ENCODE measurements at places on chromosomes 1 and 21.

- DNase-seq = no peak
Observed at GRCh38 chr1:53197291-53198200, 922 bp downstream of the CPT2 start.

GRCh38 chr1:161175771-161176453 is 1.4 kb downstream of the B4GALT3 start:
- no peak for DNase-seq

- no peak for DNase-seq
Observed at GRCh38 chr1:20290624-20291597, at the start of gene VWA5B1. VWA5B1 (plus strand) TSS chr1:20290875; CDS start chr1:20310602, 19,727 bp downstream.

- DNase-seq = no peak
Observed at GRCh38 chr1:66197785-66198184, 336.2 kb upstream of the SGIP1 start.

GRCh38 chr21:37849506-37850102 is 66.7 kb downstream of the KCNJ6 start:
- DNase-seq = no peak

GRCh38 chr1:156627313-156627880 is 8.2 kb downstream of the HAPLN2 start:
- DNase-seq = no peak

DNA sequence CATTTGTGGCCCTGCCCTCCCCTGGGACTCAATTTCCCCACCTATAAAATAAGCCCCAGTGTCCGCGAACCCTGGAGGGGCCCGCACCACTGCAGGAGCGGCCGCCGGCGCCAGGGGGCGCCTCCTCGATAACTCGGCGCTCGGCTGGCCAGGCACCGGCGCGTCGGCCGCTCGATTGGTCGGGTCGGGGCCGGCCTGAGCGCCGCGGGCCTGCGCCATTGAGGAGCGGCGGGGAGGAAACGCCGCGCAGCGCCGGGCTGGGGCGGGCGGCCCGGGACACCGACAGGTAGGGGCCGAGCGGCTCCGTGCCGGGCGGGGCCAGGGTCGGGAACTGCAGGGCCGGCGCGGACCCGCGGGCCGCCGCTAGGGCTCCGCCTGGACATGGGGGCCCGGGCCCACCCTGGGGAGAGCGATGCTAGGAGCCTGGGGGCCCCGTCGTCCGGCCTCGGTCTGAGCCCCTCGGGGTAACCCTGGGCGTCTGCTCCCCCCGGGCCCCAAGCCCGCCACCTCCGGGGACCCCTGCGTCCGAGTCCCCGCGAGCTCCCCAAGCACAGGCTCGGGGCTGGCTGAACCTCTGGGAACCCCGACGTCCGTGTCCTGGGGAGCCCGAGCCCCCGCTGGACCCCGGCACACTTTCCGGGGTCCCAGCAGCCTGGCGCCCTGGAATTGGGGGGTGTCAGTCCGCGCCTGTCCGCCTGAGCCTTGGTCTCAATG is at the start of gene VPS13D:
TSS of gene VPS13D (plus strand) at position 196 of the 714 bp plus-strand sequence. CDS start 4,237 bp downstream, outside the sequence.
- DNase-seq = peak; percentile 17

- DNase-seq = no peak
Observed at GRCh38 chr1:112508278-112509004, at the start of gene WNT2B. WNT2B (plus strand) TSS chr1:112508965; CDS start chr1:112509263, 298 bp downstream.

GRCh38 chr1:44135886-44136285 is 5.5 kb downstream of the KLF18 start:
- DNase-seq = no peak

DNA sequence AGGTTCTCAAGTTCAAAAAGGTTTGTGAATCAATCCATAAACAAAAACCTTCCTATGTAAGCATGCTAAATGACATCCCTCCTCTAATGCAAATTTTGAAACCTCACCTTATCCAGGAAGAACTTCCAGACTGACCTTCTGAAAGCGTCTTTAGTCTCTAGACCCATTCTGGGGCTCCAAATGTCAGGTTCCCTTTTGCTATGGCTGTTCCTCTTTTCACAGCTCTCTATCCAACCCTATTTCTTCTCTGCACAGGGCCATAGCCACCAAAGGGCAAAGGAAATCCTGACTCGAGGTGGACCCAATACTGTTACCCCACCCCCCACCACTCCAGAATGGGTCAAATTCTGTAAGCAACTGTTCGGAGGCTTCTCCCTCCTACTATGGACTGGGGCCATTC is 3.4 kb downstream of the ATP1A4 start:
- no peak for DNase-seq

- DNase-seq = no peak
Observed at GRCh38 chr1:9328715-9329114, 36.0 kb downstream of the SPSB1 start.

DNA sequence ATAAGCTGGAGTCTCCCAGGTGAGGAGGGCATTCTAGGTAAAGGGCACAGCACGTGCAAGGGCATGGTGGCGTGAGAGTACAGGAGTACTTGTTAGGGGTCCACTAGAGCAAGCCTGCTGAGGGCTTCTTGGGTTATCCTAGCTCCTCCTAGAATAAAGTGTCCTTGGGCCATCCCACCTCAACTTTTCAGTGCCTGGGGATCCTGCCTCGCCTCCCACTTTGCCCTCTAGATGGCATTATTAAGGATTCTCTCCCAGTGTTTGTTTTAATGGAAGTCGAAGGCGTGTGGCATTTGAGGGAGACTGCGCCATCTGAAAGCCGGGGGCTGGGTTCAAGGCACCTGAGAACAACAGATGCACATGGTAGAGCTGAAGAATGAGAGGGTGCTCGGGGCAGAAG is 74.5 kb upstream of the SELENON start:
- DNase-seq = no peak

- no peak for DNase-seq
Observed at GRCh38 chr1:147579934-147580537, 38.7 kb downstream of the BCL9 start.

DNA sequence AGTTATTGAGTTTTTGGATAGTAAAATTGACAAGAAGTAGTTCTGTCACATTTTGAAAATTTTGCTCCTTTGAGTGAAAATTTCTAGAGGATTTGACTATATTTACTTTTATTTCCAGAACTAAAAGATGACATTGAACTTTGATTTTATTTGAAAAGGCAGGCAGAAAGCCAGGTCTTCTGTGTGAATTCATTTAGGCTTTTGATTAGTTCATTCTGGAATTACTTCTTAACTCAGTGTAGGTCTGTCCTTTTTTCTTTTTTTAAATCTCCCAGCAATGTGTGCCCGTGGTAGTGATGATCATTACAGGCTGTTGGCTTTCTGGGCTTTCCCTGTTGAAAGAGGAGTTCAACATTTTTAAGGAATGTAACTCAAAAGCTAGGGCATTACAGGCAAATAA is 53.8 kb downstream of the MACO1 start:
- DNase-seq = no peak

DNA sequence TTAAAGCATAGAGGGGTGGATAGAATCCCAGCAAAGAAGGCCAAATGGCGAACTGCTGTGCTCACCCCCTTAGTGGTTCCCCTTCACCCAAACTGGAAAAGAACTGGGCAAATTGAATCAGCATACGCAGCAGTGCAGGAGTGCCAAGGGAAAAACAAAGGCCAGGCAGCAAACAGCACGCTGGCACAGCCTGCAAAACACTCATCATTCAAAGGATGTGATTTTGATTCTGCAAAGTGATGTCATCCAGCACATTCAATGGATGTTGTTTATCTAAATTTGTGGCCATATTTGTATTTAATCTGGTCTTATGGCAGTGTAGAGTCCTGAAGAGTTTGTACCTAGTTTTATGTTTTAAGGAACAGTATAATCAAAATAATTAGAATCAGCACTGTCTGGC is 71.8 kb upstream of the ECE1 start:
- no peak for DNase-seq

GRCh38 chr1:1196431-1197187 is 9.8 kb downstream of the TNFRSF18 start:
- DNase-seq = no peak

GRCh38 chr21:44550807-44551206 is 498 bp downstream of the KRTAP10-2 start:
- no peak for DNase-seq

- no peak for DNase-seq
Observed at GRCh38 chr1:29688471-29689365, 452.4 kb downstream of the PTPRU start.

DNA sequence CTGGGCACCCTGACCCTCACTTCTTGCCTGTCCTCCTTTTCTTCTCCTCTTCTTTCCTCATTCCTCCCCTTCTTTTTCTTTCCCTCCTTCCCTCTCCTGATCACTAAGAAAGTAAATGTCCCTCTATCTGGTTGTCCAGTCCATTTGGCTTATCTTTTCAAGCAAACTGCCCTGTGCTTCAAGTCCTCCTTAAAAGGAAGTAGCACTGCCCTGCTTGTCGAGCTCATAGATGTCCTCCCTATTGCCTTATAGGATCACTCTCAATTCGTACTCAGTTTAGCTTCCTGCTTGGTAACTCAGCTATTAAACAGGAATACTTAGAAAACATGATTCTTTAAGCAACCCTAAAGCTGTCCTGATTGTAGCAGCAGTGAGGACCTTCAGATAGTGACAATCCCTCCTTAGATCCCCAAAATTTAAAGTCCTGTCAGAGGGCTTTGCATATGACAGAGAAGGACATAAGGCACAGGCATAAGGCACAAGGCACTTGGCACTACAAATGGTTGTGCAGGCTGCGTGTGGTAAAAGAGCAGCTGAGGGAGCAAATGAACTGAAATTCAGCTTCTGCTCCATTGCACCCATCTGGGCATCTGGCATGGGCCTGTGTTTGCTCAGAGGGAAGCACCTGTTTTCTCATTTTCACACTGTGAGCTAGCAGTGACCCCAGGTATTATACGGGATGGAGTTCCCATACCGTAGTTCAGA is 26.1 kb upstream of the SLAMF6 start:
- DNase-seq = no peak

GRCh38 chr1:112507921-112508277 is 866 bp upstream of the WNT2B start:
- DNase-seq = no peak

DNA sequence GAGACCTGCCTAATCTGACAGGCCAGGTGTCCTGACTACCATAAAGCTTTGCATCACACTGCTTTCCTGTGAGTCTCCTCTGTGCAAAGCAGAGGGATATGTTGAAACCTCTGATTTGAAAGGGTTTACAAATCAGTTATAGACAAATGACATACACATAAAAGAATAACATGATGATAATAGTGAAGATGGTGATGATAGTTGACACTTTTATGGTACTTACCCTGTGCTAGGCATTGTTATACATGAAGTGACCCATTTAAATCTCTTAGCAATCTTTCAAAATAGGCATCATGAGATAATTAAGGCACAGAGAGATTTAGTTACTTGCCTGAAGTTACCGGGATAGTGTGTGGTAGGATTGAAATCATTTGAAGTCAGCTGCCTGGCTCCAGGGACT is 34.1 kb upstream of the PKN2 start:
- DNase-seq = no peak

DNA sequence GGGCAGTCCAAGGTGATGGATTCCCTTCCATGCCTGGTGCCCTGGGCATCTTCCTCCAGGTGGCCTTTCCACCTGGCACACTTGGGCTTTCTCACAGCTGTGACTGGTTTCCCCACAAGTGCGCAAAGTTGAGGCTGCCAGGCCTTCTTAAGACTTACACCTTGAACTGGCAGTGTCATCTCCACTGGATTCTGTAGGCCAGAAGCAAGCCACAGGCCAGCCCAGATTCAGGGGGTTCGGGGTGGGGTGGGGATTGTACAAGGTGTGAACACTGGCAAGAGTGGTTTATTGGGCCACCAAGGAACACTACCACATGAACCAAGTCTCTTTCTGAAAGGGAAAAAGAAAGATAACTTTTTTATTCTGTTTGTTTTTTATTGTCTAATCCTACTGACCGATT is 27.2 kb downstream of the DYRK1A start:
- no peak for DNase-seq

GRCh38 chr1:78627321-78627720 is 7.1 kb downstream of the IFI44L start:
- no peak for DNase-seq

- DNase-seq = no peak
Observed at GRCh38 chr1:65846866-65847265, 54.2 kb downstream of the PDE4B start.

DNA sequence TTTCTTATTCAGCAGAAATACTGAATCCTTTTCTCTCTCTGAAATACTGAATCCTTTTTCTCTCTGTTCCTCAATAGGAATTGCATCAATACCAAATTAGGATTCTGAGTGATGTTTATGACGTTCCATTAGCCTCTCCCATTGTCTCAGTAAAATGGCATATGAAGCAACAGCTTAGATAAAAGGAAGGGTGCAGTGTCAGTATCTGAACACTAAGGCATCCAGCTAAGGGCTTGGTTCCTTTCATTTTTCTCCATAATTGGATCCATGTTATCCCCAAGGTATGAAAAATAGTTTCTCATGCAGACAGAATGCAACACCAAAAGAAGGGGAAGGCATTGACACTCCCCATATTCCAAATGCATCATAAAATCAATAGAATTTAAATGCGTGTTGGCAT is 61.5 kb upstream of the RAVER2 start:
- no peak for DNase-seq

GRCh38 chr1:233868461-233868860 is 36.0 kb upstream of the SLC35F3 start:
- DNase-seq = no peak

DNA sequence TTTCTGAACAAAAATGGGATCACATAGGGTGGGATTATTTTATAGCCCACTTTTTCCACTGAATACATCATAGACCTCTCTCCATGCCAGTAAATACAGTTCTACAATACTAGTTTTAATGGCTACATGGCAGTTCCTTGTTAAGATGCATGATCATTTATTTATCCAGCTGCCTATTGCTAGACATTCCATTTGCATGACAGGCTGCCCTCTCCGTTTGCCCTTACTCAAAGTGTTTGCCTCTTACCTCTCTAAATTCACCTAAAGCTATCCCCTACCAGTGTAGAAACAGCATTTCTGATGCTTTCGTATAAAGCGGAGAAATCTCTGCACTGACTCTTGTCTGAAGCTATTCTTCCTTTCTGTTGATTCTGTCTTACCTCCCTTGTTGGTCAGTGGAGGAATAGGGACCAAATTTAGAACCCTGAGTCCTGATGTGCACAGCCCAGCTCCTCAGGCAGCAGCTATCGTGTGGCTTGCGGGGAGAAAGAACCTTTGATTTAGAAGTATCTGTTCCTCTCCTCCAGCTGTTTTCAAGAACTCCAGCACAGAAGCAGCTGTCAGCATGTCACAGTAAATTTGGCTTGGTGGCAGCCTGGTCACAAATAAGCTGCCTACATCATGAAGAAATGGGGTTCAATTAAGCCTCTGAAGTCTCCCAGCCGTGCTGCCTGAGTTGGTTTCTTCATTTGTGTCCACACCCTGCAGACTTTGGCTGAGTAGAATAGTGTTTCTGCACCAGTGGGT is 337.3 kb downstream of the PRDM2 start:
- no peak for DNase-seq

GRCh38 chr1:33516428-33516827 is 44.0 kb downstream of the ZSCAN20 start:
- no peak for DNase-seq

- no peak for DNase-seq
Observed at GRCh38 chr1:206970446-206970845, at the start of gene FCAMR. FCAMR (minus strand) TSS chr1:206970460; CDS start chr1:206970125, 335 bp downstream.

GRCh38 chr1:197920067-197920396 is 2.9 kb downstream of the LHX9 start:
- DNase-seq = no peak

- no peak for DNase-seq
Observed at GRCh38 chr1:43438006-43438405, 15.7 kb downstream of the HYI start.
